Stimulated activated CD8-positive, alpha-beta memory T cell treated with anti-CD3 and anti-CD28 coated beads, Interleukin-12 subunit alpha, Interleukin-12 subunit beta, amount 100 ng/mL, for 4 hours (primary cell): ENCODE measurements at places on chromosomes 6 and 20.

DNA sequence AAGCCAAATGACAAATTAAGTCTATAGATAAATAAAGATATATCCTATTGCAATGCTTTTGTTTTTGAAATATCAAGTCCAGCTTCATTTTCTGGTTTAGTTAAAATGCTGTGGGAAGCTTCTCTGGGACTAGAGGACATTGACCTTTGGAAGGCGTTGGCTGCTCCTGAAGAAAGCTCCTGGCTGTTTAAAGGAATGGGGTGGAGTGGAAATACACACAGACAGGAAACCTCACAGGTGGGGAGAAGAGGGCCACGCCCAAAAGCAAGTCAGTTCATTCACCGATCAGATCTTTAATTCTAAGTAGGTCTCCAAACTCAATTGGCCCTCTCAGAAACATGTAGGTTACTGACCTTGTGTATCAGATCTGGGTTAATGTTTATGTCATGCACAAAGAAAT is 59.6 kb downstream of the SPTLC3 start:
- DNase-seq: no peak

DNA sequence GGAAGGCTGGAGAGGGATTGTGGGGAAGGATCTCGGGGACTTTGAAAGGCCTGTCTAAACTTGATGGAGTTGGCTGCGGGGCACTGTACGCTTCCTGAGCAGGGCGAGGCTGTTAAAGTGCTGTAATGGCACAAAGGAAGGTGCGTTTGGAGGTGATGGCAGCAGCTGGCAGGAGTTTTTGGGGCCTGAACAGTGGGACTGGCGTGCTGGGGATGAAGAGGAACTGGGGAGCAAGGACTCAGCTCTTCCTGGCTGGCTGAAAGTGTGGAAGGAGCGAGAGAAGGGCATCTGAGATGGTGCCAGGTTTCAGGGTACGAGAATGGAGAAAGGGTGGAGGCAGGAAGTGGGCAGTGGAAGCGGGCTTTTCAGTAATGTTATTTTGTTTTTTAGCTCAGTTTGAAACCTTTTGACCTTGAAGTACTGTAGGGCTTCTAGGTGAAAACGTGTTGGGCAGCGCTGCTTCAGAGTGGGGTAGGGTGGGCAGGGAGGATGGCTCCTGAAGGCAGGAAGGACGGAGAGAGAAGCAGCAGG is 8.0 kb downstream of the TMEM181 start:
- DNase-seq: no peak

DNA sequence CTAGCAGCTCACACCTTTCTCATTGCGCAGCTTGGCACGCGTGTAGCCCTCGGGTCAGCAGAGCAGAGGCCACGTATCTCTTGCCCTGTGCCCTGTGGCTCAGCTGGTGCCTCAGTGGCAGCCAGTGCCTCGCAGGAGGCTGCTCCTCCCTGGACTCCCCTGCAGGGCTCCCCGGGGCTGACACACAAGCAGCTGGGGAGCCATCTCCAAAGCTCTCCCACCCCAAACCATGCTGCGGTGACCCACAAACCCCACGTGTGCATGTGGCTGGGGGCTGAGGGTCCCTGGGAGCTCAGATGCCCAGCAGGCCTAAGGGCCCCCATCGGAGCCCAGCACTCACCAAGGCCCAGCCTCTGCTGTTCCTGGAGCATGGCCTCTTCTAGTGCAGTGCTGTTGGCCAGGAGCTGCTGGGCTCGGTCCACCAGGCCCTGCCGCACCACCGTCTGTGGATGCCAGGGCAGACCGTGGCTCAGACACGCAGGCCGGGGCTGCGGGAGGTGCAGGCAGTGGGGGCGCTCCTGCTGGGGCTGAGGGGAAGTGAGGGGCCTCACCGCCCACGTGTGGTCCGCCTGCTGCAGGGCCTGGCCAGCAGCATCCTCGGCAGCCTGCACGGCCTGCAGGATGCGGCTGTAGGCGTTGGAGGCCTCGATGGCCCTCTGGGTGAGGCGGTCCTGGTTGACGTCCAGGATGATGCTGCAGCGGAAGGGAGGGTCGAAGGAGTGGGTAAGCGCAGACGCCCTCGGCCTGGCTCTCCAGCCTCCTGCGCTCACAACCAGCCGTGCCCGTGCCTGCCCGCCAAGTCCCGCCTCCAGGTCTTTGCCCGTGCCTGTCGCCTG is 13.8 kb downstream of the ADRM1 start:
- no peak for DNase-seq

GRCh38 chr6:113338644-113339043 is 518.5 kb upstream of the MARCKS start:
- no peak for DNase-seq

DNA sequence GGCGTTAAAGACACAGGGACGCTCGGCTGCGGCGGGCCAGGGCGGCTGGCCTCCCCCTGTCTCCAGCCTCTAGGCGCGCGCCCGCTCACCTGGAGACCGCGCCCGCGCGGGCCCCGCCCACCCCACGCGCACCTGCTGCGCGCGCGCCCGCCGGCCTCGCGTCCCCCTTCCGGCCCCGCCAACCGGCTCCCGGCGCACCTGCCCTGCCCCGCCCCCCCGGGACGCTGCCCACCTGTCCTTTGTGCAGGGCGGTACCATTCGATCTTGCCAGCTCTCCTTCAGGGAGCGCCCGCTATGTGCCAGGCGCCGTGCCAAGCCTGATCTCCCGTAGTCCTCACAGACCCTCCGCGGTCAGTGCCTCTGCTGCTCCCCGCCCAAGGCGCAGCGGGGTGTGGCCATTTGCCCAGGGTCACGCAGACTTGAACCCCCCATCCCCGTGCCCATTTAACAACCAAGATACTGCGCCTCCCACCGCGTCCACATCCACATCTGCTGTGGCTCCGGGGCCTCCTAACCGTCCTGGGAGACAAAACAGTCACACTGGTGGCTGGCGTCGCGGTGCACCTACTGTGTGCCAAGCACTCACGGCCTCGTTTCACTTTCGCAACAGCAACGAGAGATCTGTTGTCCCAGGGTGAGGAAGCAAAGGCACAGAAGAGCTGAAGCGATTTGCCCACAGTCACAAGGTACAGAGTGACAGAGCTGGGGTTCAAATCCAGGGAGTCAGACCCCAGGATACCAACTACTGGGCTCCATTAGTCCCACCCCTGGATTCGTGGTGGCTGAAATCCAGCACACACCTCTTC is 48.1 kb downstream of the NOL4L start:
- DNase-seq: no peak

- DNase-seq: no peak
Measured at GRCh38 chr6:107398001-107398400, 61.4 kb downstream of the PDSS2 start.

DNA sequence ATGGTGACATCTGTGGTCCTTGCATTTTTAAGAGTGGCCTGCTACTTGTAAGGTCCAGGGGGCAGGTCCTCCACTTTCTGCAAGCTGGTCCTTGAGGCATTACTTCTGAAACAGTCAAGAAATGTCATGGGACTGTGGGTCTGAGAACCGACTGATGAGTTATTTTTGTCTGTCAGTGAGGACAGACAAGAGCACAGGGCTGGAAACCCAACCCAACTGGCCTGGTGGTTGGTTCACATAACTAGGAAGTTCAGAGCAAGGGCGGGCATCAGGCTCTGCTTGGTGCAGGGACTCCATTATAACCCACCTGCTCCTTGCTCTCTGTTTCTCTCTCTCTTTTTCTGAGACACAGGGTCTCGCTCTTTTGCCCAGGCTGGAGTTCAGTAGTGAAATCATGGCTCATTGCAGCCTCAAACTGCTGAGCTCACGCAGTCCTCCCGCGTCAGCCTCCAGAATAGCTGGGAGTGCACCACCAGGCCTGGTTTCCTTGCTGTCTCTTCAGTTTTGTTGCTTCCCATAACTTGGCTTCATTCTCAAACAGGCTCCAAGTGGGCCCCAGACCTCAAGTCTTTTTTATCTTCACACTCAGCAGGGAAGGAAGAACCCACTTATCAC is 9.2 kb downstream of the CST3 start:
- DNase-seq: no peak

- no peak for DNase-seq
Measured at GRCh38 chr6:139758209-139758611, 383.8 kb upstream of the CITED2 start.

DNA sequence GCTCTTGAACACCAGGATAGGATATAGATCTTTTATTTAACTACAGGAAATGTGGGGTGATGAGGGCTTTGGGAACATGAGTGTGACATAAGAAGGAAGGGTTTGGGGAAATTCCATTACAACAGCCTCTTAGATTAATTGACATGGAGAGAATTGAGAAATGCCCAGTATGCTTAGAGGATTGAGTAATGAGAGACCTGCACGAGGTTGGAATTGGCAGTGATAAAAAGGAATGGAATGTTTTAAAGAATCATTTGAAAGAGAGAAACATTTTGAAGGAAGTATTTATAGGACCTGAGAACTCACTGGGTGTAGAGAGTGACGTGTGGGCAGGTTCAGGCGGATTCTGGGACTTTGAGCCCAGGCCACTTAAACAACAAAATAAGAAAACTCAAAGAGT is 227.0 kb downstream of the BMP2 start:
- no peak for DNase-seq

DNA sequence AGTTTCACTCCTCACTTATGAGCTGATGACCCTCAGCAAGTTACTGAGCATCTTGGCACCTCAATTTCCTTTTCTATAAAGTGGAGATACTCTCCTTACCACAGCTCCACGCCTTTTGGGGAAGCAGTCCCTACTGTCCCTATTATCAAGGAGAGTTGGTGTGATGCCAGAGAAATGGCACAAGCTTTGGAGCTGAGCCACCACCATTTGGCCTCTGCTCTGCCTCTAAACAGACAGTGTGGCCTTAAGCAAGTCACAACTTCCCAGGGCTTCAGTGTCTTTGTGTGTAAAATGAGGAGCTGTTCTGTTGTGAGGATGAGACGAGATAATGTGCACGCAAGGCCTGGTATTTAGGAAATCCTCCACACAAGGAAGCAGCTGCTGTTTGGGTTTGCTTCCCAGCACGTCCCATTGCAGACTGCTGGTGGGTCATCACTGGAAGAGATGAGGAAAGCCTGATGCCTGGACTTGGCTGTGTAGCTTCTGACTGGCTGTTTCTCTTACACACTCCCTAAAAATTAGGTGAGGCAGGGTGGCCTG is 18.5 kb downstream of the NSFL1C start:
- DNase-seq: no peak

- DNase-seq: no peak
Measured at GRCh38 chr6:169864148-169865020, 113.0 kb downstream of the ERMARD start.

- no peak for DNase-seq
Measured at GRCh38 chr6:53503060-53503459, 41.8 kb downstream of the GCLC start.

DNA sequence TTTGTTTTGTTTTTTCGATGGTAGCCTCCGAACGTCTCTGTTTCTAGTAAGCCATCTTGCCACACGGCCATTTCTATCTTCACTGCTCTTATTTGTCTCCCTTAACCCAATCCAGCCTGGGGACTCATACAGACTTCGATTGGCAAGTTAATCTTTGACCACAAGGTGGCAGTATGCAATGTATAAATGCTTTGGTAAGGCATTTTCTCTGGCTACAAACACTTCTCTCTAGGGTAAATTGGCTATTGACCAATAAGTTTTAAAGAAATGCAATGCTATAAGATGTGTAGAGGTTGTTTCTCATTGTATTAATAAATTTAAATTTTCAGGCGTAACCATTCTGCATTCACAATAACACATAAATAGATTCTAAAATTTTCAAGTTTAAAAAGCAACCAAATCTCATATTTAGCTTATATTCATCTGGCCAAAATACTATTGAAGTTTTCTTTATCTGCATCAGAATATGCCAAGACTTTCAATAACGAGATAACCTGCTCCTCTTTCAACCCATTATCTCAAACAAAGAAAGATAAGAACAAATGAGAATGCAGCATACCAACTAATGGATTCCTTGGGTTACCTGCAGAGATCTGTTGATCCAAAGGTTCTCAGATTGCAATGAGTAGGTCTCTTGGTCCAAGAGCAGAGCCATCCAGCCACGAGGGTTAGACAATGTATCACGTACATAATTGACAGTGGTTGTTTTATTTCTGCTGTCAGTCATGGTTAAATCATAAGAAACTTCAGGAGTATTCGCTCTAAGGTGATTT is 231.9 kb downstream of the PKHD1 start:
- no peak for DNase-seq

DNA sequence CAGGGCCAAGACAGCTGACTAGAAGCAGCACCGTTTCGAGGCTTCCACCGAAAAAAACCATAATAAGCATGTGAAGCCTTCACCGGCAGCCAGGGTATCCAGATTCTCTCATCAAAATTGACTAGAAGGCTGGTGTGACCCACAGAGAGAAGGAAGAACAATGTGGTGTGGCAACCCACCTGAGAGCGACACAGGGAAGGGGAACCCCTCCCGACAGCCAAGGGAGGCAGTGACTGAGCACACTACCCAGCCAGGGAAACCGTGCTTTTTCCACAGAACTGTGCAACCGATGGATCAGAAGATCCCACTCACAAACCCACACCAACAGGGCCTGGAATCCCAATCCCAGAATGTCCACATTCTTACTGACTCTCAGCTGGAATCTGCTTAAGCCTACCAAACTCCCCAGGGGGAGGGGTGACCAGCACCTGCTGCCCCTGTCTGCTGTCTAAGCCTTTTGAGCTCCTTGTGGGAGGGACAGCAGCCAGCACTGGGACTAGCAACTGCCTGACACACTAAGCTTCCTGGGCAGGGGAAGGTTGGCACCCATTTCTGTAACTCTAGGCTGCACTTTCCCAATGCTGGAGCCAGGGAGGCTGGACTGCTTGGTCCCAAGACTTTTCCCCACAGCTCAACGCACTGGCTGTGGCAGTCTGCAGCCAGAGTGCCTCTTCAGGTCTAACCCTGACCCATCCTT is 231.9 kb upstream of the FAM83B start:
- no peak for DNase-seq

- DNase-seq: no peak
Measured at GRCh38 chr6:9890893-9891292, 524.0 kb downstream of the TFAP2A start.

- DNase-seq: no peak
Measured at GRCh38 chr6:36296240-36296639, 26.4 kb downstream of the PNPLA1 start.

DNA sequence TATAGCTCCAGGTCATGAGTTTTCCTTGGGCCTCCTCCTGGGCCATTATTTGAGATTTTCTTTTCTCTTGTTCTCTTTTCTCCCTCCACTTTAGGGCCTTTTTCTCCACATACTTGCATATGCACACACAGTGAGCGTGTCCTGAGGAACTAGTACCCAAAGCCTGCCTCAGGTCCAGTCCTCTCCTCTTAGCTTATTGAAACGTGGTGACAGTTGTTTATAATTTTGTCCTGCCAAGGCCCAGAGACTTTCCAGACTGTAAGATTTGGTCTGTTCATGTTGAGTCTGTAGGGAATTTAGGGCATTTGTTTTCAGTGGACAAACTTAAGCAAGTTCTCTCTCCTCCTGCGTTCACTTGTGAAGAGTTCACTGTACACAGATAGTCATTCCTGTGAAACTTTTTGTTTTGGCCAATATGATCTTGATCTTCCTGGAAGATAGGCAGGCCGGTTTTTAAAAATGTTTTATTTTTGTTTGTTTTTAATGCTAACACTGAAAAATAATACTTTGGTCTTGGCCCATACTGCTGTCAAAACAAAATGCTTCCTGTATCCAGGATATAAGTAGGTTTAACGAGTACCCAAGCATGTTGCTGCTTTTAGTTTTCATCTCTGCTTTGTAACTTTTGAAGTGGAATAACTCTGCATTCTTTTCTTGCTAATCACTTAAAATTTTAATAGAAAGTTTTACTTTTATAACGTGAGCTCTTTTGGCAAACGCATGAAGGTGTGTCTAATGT is 20.7 kb downstream of the LRRC1 start:
- DNase-seq: no peak
